ENCODE measurements at places on chromosomes 4 and X. TPM values are rescaled to one million over a fixed set of nuclear protein-coding genes. Genes with fewer than 3 reads are reported as not detected.

Gene MTM1
- 8.7 TPM for total RNA-seq

DNA sequence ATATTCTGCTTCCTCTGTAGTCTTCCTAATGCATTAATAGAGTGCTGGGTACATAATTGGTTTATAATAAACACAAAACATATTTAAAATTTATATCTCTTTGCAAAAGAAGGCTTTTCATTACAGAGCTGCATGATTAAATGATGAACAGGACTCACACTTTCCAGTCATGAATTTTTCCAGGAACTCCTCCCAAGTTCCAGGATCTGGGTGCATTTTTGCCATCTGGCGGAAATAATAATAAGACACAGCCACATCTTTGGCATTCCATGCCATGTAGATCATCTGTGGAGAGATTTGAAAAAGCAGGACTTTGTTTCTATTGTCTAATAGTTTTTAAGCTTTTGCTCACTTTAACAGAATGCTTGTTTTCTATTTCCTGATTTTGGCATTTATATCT is 40.2 kb upstream of the SULT1B1 start:
- no peak for DNase-seq

DNA sequence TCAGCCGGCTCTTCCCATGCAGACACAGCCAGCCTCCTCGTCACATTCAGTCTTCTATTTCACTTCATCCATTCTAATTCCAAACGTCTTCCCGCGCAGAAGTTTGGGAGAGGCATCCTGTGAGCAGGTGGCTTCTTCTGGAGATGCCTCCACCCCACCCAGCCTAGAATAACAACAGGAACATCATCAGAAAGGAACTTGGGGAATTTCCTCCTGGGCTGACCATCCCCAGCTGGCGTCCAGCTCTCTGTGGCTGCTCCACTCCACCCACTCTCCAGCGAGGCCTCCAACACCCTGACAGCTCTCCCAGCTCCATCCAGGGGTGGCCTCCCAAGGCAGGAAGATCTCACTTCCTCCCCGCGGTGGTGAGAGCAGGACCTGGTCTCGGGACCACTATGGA is 5.5 kb upstream of the C4orf50 start:
- DNase-seq = no peak

- DNase-seq = no peak
These were observed 57.0 kb downstream of the CEP44 start for GRCh38 chr4:174340714-174341113.

Gene HSFX4
- not detected for total RNA-seq

Gene AKAP4
- not detected for total RNA-seq

Gene NXT2
- 1.5 TPM for total RNA-seq

- DNase-seq = no peak
These were observed 638.7 kb downstream of the PCDH18 start for GRCh38 chr4:136893573-136893972.

DNA sequence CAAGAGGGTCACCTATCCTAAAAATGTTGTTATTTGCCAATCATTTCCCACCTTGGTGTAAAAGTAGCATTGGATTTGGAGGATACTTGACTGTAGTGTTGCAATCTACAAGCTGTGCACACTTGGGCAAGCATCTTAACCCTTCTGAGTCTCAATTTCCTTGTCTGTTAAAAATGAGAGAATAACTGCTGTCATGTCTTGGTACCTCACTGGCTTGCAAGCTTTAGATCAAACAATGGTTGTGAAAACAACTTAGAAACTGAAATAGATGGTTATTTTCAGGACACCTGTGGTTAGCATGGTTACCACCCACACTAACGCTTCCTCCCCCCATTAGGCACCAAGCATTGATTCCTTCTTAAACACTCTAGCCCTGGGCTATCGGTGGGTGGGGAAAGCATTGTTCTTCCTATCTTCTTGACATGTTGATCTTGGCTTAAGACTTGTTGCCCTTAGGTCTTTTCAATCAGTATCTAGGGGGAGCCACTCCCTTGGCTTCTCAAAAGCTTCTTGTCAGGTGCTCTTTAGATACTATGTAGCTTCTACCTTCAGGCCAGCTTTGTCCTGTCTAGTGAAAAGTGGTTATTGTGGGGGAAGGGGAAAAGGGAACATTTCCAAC is 10.6 kb upstream of the AMOT start:
- DNase-seq = no peak

Gene PARM1
- 65.2 TPM for total RNA-seq

Gene XKRX
- total RNA-seq = not detected

DNA sequence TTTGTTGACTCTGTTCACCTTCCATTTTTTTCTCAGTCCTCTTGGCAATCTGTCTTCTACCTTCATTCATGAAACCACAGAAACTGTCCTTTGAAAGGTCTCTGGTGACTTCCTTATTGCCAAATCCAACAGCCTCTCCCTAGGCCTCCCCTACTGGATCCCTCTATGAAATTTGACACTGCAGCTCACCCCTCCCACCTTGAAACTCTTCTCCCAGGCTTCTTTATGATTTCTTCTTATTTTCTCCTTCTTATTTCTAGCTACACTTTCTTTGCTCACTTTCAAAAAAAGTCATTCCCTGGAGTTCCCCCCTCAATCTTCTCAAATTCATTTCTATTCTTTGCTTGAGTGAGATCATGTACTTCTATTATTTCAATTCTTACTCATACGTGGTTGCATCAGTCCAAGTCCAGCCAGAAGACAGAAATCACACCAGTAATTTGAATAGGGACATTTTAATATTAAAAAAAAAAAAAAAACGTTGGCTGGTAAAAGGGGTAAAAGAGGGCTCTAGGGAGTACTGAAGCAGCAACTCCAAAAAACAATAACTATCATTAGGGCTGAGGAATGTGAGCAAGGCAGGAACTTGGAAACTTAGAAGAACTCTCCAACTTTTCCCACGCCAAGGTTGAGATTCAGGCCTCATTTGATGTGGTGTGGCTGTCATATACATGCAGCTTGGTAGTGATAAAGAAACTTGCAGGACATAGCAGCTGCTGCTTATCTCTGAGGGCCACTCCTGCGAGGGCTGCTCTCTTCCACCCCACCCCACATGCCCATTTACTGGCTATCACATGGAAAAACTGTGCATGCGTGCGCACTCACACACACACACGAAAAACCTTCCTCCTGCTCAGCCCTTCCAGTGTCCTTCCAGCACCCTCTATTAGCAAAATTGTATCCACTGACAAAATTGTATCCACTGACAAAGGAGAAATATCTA is 169.8 kb upstream of the GALNT7 start:
- no peak for DNase-seq

DNA sequence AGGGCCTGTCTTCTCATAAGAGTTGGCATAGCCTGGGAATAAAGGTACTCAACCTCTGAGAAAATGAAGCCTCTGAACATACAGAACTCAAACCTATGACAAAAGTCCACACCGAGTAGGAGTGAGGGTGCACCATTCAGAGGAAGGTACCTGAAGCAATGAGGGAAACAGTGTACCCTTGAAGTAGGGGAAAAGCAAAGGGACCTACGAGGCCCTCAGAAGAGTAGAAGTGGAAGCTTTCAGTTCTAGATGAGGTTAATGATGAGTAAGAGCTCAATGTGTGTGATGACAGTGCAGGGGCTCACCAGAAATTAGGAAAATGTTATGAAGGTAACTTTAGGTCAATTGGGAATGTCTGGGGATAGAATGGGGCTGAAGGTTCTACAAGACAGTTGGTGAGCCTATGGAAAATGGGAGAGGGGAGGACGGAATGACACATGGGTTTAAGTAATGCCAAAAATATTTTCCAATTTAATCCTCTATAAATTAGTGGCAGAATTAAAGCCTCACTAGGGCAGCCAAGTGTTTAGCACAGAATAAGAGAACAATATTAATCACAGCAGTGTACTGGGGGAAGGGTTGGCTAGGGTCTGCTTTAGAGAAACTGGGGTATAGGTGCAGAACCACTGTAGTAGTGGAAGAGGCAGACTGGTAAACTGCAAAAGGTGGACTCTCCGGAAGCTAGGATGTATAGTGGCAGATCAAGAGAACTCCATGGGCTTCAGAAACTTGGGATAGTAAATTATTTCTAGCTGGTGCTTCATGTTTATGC is 39.8 kb downstream of the RAB33A start:
- no peak for DNase-seq

Gene CXorf51B
- total RNA-seq = not detected

GRCh38 chr4:120622601-120623000 is 299.9 kb downstream of the PRDM5 start:
- DNase-seq = no peak

Gene TBC1D8B
- 1.9 TPM for total RNA-seq

- DNase-seq = peak; percentile 6
These were observed 20.3 kb downstream of the RGS12 start for GRCh38 chr4:3313139-3313538.

Gene ATP2B3
- not detected for total RNA-seq

DNA sequence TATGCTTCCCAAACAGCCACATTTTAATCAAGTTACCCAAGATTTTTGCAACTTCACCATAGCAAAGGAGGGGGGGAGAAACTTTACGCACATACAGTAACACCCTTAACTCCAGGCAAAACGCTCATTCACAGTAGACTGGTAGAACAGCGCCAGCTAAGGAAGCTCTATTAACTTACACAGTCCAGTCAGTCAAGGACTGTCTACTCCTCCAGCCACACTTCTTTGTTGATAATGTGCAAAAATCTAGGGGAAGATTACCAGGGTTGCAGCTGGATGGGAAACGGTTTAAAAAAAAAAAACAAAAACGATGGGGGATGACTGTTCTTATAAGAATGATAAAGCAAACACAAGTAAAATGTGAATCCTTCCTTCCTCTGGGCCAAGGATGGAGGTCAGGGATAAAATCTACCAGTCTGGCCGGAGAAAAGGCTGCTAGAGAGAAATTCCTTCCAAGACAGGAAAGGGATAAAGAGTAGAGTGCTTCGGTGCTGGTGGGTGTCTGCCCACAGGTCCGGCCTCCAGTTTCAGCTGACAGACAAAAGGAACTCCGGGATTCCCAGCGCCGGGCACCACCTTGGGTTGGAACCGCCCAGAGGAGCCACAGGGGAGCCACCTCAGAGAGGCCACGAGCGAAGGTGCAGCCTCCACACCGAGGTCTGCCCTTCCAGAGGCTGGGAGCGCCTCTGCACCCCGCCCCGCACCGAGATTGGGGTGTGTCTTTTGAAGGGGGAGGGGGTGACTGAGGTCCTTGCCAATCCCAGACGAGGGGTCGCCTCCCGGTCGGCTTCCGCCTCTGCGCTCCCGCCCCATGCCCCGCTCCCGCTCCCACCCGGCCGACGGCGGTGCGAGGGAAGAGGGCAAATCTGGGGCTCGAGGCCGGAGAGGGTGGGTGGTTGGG is 811 bp downstream of the ANKRD50 start:
- no peak for DNase-seq

GRCh38 chrX:31819455-31819854 is 747.6 kb upstream of the FTHL17 start:
- peak; percentile 43 for DNase-seq

Gene ZNF518B
- 20.2 TPM for total RNA-seq

DNA sequence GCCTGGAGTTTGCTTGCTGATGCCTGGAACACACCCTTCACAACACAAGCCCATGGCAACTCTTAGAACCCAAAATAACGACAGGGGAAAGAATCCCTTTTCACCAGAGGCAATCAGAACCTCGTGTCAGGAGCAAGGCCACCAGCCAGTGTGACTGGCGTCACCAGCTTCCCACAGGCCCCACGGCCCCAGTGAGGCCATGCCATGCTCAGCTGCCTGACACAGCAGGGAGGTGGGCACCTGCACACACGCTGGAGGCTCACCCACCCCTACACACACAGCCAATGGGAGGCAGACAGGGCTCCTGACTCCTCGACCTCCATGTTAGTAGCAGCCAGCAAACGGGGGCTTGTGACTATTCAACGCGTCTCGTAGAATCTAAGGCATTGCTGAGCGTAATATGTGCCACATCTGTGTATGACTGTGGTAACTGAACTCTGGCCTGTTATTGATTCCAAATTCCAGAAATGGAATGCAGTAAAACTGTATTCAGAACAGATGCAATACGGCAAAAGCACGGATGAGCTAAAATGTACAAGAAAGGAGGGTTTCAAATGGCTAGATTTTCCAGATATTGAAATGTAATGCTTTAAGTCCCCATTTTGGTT is 28.5 kb downstream of the RNF212 start:
- DNase-seq = no peak

GRCh38 chrX:136828830-136829229 is 48.1 kb upstream of the ARHGEF6 start:
- no peak for DNase-seq

DNA sequence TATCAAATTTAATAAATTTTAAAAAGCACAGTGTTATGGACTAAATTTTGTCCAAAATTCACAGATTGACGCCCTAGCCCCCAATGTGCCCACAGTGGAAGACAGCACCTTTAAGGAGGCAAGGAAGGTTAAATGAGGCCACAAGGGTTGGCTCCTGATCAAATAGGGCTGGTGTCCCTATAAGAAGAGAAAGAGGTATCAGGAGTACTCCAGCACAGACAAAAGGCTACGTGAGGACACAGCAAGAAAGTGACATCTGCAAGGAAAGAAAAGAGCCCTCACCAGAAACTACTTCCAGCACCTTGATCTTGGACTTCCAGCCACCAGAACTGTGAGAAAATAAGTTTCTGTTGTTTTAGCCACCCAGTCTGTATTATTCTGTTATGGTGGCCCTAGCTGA is 48.8 kb downstream of the FAM13A start:
- no peak for DNase-seq

- DNase-seq = no peak
These were observed 57.6 kb downstream of the N4BP2 start for GRCh38 chr4:40114206-40114605.

DNA sequence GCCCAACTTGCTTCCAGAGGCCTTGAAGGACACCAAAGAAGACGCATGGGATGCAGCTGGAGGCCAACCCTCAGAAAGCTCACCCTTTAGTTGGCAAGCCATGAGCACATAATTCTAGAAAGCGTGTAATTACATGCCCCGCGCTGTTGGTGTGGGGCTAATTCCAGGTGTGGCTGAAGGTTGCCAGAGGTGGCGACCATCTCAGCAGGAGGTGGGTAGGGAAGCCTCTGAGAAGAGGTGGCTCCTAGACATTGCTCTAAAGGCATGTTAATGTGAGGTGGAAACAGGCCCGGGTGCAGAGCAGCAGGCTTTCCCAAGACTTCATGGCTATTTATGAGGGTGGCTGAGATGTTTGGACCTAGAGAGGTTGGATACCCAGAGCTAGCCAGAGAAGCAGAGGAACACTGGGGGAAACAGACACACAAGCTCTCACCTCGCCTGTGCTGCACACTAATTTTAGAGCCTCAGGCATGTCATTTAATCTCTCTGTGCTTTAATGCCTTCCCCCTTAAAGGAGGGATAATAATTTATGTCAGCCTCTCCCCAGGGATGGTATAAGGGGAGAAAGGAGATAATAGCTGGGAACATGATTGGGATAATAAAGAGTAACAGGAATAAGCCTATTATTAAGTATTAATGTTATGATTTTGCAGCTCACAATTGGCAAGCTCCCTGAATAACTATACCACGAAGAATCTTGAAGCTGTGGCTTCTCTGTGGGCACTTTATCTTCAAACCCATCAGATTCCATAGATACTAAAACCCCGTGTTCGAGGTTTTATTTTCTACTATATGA is 60.0 kb upstream of the HELT start:
- DNase-seq = no peak

Gene MGST2
- 106 TPM for total RNA-seq

- no peak for DNase-seq
These were observed 27.6 kb downstream of the UGT8 start for GRCh38 chr4:114626196-114626595.

GRCh38 chr4:165872461-165873297 is at the start of gene TLL1:
Gene TLL1 (plus strand): TSS chr4:165873237. CDS start chr4:165873905, 668 bp downstream.
- DNase-seq = no peak

Gene SLC7A11
- 0.08 TPM for total RNA-seq

Gene USP53
- total RNA-seq = 34.7 TPM

- DNase-seq = no peak
These were observed 179.9 kb downstream of the DTHD1 start for GRCh38 chr4:36461344-36461743.

Data from Right ventricle myocardium superior (tissue), 1 donor.